ENCODE measurements at places on chromosomes 3 and 15.
A peak's percentile ranks its signal among the peaks of the same experiment; 100 is the strongest.

DNA sequence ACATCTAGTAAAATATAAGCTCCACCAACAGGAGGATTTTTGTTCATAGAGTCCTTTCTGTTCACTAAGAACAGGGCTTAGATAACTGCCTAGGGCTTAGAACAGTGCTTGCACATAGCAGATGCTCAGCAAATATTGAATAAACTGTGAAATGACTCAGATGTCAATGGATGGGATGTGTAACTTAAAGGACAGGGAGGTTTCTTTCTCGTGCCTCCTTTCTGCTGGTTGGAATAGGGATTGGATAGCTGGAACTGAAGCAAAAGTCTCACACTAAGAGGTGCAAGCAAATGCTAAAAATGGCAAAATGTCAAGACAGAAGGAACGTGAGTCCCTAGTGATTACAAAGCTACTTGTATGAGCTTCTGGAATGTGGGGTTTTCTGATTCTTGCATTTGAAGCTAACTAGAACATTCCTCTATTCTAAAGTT, 392.8 kb upstream of the WNT5A start:
- no peak for DNase-seq

- no peak for DNase-seq
Measured at GRCh38 chr3:184663356-184663755, 48.5 kb downstream of the MAGEF1 start.

GRCh38 chr3:48369693-48370332, 2.2 kb upstream of the FBXW12 start:
- DNase-seq, result no peak

DNA sequence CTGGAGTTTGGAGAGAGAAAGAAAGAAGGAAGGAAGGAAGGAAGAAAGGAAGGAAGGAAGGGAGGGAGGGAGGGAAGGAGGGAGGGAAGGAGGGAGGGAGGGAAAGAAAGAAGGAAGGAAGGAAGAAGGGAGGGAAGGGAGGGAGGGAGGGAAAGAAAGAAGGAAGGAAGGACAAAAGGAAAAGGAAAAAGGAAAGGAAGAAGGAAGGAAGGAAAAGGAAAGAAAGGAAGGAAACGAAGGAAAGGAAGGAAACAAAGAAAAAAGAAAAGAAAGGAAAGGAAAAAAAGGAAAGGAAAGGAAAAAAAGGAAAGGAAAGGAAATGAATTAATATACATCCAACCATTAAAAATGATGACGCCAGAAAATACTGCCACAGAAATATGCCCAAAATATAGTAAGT, 18.7 kb upstream of the OR4F6 start:
- no peak for DNase-seq

- no peak for DNase-seq
Measured at GRCh38 chr3:66473181-66473580, 27.6 kb downstream of the LRIG1 start.

GRCh38 chr3:65314269-65314668, 626.5 kb upstream of the ADAMTS9 start:
- DNase-seq, result no peak

GRCh38 chr3:139355476-139355875, 11.7 kb downstream of the MRPS22 start:
- no peak for DNase-seq

GRCh38 chr3:12938258-12938711, 96.9 kb upstream of the RPL32 start:
- DNase-seq, result no peak

- DNase-seq, result no peak
Measured at GRCh38 chr3:191290311-191291025, 38.7 kb upstream of the CCDC50 start.

DNA sequence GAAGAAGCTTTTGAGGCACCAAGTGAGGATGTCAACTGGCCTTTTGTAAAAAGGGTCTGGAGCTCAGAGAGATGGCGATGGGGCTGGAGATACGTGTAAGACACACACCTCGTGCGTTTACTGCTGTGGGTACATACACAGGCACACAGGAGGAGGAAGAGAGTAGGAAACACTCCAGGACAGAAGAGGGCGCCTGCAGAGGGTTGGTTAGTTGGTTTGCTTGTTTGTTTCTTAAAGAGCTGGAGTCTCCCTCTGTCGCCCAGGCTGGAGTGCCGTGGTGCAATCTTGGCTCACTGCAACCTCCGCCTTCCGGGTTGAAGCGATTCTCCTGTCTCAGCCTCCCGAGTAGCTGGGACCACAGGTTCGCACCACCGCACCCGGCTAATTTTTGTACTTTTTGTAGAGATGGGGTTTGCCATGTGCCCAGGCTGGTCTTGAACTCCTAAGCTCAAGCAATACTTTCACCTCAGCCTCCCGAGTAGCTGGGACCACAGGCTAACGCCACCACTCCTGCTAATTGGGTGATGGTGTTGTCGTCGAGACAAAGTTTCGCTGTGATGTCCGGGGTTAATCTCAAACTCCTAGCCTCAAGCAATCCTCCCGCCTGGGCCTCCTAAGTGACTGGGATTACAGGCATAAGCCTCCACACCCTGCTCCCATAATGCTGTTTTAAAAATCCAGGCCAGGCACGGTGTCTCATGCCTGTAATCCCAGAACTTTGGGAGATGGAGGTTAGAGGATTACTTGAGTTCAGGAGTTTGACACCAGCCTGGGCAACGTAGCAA, 1.3 kb upstream of the PRR20G start:
- no peak for DNase-seq

DNA sequence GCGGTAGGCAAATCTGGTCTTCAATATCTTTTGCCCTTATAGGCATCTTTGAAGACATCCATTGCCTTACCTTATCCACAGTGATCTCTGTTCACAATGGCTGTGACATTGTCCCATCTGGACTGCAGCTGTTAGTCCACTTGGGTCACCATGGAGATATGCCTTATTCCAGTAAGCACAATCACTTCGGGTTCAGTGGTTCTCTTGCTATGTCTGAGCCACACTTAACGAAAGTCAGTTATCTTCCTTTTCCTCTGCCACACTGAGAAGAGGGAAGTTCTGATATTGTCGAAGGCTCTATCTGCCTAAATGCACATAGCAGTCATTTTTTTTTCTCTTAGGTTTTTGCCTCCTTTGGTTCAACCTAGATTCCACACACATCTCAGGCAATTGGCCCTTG, 119.0 kb upstream of the SATB1 start:
- DNase-seq, result no peak

DNA sequence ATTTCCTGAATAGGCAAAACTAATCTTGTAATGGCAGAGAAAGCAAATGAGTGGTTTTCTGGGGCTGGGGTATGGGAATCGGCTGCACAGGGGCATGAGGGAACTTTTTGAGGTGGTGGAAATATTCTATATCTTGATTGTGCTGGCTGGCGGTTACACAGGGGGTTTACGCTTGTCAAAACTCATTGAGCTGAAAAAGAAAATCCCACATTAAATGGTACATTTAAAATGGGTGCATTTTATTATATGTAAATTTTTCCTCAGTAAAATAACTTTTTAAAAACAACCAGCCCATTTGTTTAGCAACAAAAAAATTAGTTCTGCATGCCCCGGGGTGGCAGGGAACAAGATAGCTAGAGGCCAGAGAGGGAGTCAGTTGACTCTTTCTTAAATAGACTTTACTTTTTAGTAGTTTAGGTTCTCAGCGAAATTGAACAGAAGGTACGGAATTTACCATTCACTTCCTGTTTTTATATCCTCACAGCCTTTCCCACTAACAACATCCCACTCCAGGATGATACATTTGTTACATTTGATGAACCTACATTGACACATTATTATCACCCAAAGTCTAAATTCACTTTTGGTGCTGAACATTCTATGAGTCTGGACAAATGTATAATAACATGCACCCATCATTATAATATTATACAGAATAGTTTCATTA, 41.2 kb upstream of the BCL2A1 start:
- DNase-seq, result no peak

DNA sequence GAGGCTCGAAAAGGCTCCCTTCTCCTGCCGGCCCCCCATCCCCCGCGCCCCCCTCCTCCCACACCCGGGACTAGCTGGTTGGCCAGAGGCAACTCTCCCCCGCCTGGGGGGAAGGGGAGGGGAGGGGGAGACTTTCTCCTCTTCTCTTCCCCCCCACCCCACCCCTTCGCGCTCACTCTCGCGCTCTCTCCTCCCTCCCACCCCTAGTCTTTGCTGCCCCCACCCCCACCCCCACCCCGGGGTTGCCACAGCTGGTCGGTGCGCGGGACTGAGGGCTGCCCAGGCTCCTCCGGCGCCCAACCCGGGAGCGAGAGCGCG, 710 bp downstream of the MECOM start:
- DNase-seq, result no peak

DNA sequence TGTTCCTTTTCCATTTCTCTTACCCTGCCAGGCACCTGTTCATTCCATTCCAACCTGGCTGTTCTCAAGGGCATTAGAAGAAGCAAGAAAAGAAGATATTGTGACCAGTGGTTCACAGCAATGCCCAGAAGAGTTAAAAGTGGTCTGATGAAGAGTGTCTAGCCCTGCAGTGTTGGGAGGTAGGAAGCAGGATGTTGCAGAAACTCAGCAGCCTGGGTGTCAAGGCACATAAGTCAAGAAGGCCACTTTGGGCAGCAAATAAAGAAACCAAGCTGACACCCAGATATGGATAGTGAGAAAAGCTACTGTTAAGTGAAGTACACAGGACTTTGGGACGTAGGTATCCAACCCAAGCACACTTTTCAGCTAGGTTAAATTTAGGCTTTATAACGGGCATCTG, 199.9 kb upstream of the SATB1 start:
- DNase-seq, result no peak

DNA sequence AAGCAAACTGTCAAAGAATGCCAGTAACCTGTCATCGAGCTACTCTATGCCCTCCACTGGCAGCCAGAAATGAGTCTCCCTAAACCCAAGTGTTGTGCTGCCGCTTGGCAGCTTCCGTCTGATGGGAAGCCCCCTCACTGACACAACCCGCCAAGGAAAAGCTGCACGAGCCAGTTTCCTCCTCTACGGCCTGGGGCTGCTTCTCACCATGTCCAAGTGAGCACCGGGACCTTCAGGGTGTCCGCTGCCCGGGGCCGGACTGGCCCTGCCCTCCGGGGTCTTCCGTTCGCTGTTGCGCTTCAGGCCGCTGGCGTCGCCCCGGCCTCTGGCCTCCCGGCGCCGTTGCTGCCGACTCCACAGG, 490 bp downstream of the TOMM70 start:
- DNase-seq, result peak; percentile 8

DNA sequence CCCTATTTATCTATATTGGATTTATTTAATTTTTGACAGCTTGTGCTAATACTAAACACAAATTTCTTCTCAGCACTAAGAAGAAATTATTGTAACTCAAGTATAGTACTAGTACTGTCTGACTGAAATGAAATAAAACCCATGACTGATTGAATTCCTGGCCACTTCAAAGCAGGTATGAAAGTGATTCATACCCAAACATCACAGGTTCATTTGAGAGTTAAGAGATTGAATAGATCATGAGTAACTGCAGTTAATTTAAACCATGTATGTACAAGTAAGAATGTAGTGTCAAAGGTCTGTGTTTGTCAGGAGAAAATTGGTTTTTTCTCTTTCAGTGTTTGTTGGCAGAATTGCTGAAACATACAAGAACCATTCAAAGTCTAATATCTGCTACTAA, 332.0 kb upstream of the GRM7 start:
- no peak for DNase-seq

GRCh38 chr15:74130849-74131627, 652 bp downstream of the ISLR2 start:
- no peak for DNase-seq

DNA sequence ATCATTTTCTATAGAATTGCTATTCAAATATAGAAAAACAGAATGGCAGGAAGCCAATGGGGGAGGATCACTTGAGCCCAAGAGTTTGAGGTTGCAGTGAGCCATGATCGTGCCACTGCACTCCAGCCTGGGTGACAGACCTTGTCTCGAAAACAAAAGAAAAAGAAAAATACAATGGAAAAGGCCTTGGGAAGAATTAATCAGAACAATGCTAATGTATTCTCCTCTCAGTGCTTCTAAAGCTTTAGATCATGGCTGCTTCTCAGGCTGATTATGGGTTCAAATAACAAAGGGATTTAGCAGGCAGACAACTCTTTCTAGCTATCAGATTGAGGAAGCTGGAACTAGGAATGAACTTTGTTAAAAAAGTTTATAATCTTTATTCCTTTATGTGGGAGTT, 115.8 kb downstream of the PDCD6IP start:
- DNase-seq, result no peak

GRCh38 chr3:55884066-55884465, 397.0 kb upstream of the WNT5A start:
- DNase-seq, result no peak

DNA sequence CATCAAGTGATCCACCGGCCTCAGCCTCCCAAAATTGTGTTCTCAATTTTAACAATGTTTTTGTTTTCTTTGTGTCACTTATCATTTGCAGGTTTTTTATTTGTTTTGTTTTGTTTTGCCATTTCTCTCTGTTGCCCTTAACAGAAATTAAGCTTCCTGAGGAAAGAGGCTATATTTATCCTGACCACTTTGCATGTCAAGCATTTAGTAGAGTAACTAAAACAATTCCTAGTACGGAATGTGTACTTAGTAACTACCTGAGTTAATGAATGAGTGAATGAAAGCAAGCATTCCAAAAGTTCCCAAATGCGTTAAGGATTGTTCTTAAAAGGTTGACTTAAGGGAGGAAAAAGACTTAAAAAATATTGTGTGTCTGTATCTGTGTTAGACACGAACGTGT, 193.1 kb downstream of the GBE1 start:
- DNase-seq, result no peak

- no peak for DNase-seq
Measured at GRCh38 chr15:36682101-36682500, 102.7 kb downstream of the CDIN1 start.

GRCh38 chr3:13623101-13623654, 74.3 kb downstream of the FBLN2 start:
- no peak for DNase-seq

DNA sequence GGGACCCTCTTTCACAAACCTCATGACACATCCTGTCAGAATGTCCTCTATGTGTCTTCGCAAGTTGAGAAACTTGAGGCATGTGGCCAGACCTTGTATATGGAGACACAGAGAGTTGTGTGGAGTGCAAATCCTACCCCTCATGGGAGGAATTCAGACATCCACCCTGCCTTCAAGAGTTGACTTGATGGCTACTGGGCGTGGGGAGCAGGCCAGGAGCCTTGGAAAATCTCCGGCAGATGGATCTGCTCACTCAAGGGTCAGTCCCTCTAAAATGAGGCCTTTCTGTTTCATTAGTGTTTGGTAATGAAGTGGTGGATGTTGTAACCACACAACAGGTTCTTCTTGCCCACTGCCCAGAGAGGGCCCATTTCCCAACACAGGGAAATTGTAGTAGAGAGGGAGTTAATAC, 79.0 kb downstream of the ASB7 start:
- no peak for DNase-seq

DNA sequence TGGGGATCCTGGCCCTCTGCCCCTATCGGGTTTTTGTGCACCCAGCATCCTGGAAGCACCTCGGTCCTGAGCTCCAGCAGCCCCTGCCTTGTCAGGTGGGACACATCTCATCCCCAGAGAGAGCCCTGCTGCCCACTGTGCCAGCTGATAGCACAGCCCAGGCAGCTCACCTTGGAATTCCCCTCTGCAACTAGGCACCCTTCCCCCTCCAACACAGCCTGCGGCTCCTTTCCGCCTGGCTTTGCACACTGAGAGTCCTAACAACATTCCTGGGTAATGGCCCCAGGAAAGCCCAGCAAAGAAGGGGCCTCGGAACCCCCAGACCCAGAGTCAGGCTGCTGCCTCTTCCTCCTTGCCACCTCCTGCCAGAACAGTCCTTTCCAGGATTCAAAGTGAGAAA, 5.9 kb downstream of the HCN4 start:
- DNase-seq, result no peak

Data from GM12864 (cell line).